SK-N-DZ (cell line): ENCODE measurements at places on chromosomes 12 and 14.

DNA sequence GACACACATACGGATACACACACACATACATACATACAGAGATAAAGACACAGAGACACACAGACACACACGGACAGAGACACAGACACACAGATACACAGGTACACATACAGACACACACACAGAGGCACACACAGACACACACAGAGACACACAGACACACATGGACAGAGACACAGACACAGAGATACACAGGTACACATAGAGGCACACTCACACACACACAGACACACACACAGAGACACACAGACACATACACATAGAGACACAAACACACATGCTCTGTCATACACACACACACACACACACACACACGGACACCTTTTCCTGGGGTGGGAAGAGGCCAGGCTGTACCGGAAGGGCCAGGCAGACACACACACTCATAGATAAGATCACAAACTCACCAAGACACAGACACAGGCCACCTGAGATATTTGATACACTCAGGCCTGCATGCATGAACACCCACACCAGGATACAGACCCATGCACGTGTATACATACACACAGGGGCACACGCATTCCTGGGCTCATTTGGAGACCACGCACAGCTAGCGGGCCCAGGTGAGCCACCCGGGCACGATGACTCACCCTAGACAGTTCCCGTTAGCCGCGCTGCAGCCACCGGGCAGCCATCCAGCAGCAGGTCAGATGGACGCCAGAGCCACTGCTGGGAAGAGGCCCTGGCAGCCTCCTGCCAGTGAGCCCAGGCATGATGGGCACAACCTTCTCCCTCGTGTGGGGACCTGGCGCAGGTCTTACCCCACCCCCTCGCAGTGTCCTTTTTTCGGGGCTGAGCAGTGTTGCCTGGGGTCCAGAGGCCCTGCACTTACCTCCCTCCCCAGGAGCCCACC, 1.8 kb upstream of the AHNAK2 start:
- DNase-seq: no peak

- no peak for DNase-seq
Observed at GRCh38 chr12:57171668-57172067, 24.2 kb upstream of the LRP1-AS start.

DNA sequence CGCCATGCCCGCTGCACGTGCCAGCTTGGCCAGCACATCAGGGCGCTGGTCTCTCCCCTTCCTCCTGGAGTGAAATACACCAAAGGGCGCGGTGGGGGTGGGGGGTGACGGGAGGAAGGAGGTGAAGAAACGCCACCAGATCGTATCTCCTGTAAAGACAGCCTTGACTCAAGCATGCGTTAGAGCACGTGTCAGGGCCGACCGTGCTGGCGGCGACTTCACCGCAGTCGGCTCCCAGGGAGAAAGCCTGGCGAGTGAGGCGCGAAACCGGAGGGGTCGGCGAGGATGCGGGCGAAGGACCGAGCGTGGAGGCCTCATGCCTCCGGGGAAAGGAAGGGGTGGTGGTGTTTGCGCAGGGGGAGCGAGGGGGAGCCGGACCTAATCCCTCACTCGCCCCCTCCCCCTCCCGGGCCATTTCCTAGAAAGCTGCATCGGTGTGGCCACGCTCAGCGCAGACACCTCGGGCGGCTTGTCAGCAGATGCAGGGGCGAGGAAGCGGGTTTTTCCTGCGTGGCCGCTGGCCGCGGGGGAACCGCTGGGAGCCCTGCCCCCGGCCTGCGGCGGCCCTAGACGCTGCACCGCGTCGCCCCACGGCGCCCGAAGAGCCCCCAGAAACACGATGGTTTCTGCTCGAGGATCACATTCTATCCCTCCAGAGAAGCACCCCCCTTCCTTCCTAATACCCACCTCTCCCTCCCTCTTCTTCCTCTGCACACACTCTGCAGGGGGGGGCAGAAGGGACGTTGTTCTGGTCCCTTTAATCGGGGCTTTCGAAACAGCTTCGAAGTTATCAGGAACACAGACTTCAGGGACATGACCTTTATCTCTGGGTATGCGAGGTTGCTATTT, 914 bp upstream of the CCND2 start:
- DNase-seq: no peak

DNA sequence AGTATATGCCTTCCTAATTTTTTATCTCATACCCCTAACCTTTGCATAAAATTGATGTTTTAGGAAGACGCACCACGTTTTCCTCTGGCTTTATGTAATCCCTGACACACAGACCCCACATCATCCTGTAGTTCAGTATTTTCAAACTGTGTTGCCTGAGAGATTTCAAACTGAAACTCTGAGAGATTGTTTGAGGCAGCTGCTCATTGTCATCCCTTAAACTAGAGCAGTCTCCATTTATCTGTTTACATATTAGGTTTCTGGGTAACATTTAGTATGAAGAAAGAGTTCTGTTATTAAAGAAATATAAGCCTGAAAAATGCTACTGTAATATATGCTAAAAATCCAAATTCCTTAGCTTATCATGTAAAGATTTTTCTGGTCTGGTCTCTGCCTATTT, 24.3 kb downstream of the MNAT1 start:
- DNase-seq: no peak

DNA sequence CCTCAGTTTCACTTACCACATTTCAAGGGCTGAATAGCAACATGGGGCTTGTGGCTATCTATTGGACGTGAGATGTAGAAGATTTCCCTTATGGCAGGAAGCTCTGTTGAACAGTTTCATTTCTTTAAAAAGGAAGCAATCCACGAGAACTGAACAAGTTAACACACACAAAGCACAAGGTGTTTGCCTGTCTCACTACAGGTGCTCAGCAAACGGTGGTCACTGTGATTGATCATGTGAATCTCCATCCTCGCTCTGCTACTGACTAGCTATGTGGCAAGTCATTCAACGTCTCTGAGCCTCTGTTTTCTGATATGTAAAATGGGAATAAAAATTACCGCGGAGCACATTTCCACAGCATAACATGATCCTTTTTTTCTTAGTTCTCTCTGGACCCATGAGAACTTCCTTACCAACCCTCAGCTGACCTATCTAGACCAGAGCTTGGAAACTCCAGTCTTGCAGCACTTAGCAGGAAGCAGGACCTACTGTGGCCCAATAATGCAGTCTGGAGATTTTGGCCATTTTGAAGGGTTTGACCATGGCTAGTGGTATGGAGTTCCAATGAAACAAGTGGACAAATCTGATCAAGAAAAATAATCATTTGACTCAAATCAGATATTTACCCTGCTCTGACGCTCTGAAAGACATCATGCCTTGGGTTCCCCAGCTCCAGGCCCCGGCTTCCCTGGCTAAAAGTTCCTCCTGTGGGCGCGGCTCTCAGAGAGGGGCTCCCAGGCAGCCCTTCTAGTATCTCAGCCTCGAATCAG, 278.8 kb downstream of the ZFP36L1 start:
- DNase-seq: no peak

- DNase-seq: no peak
Observed at GRCh38 chr12:120581998-120582397, 796 bp upstream of the POP5 start.

DNA sequence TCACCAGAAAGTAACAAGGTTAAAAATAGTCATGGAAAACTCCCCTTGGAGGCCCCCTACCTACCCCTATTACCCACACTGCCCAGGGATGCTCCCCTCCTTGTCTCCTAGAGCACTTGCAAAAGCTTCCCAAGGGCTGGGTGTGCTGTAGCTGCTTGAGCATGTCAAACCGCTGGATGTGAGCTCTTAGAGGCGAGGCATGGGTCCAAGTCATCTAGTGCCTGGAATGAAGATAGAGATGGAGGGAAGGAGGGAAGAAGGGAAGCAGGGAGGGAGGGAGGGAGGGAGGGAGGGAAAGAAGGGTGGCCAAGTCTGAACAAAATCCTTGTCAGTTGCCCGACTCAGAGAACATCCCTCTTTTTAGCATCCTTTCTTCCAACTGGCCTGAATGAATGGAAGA, 43.1 kb downstream of the LTBP2 start:
- no peak for DNase-seq

DNA sequence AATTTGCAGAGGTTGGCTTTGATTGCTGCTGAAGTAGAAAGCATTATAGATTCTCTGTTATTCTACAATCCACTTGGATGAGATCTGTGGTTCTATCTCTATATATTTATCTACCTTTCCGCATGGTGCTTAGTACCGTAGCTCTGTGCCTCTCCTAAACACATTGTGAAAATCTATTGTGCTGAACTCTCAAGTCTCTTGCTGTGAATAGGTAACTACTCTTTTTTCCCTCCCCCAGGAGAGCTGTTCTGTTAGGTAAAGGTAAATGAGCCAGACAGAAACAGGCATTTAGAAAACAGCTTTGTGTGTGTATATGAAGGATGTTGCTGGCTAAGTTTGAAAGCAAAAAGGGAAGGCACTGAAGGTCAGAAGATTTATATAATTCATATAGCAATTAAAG, 112.6 kb downstream of the BRMS1L start:
- no peak for DNase-seq

GRCh38 chr12:103530307-103531066, 34.7 kb upstream of the C12orf42 start:
- DNase-seq: no peak
